ENCODE measurements at places on chromosomes 7 and 10.

DNA sequence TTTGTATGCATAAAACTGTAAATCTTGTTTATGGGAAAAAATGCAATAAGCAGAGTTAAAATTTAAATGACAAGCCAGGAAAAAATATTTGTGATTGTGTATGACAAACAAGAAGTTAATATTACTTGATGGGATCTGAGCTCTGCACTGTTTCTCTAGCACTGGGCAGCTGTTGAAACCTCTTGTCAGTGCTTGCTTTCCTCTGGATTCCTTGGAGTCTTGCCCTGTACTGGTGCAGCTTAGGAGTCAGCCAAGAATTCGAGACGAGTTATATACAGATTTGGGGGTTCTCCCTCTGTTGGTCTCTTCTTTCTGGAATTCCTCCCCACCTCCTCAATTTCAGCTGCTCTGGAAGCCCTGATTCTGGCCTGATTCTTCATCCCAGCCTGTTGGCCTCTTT lies 24.3 kb upstream of the OPN4 start:
- no peak for DNase-seq

DNA sequence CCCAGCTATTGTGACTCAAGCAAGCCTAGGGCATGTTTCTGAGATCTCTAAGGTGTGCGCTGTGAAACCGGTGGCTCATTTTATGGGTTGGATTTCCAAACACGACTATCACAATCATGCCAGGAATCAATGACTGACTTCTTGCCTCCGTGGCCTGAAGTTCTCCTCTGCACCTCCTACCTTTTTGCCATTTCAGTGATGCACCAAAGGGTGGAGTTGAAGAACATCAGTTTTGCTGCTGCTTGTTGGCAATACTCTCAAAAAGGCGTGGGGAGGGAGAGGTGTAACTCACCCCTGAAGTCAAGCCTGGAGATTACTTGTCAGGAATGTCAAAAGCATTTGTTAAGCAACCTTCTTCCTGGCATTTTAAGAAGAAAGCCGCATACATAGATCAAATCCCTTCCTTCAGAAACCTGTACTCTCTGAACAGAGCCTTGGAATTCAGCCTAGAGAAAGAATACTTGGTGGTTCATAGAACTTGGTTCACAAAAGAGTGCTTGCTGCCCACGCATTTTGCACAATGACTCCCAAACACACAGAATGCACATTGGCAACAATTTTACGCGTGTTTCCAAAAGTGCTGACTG lies 41.0 kb downstream of the KIAA1217 start:
- DNase-seq: no peak

DNA sequence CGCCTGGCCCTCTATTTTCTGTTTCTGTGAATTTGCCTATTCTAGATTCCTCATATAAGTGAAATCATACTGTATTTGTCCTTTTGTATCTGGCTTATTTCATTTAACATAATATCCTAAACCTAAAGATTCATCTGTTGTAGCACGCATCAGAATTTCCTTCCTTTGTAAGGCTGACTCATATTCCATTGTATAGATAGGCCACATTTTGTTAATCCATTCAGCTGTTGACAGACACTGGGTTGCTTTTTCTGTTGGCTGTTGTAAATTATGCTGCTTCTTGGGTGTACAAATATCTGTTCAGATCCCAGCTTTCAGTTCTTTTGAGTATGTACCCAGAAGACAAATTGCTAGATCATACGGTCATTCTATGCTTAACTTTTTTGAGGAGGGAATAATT lies 28.8 kb upstream of the CUL1 start:
- no peak for DNase-seq

DNA sequence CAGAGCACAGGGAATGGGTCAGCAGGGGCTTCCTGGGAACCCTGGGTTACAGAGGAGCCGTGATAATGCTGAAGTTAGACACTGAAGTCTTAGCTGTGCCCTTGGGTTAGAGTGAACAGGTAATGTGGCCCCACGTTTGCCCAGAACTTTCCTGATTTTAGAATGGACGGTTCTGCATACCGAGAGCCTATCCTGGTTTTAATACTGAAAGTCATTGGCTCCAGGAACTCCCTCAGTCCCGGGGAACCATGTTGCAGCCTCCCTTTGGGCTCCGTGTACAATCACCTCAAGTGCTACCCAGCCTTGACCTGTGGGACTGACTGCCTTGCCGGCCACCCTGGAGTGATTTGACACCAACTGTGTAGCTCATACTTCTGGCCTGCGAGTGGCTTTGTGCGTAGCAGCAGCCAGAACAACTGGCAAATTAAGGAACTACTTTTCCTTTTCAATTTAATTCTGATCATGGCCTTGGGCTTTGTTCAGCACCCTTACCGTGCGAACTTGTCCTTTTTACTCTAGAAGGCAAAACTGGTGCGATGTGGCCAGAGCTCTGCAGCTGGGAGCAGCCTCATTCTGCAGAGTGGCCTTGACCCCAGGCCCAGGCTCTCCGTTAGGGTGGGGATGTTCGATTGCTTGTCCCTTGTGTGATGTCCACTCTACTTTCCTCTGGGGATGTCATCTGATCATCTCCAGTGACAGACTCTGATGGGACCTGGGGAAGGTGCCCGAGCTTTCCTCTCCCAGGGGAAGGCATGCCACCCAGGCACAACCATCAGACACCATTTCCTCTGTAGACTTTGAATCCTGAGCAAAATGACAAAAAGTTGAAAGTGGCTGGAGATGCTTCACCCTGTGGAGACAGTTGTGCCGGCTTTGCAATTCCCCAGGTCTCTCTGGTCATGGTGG lies 265.9 kb downstream of the GLRX3 start:
- DNase-seq: no peak

DNA sequence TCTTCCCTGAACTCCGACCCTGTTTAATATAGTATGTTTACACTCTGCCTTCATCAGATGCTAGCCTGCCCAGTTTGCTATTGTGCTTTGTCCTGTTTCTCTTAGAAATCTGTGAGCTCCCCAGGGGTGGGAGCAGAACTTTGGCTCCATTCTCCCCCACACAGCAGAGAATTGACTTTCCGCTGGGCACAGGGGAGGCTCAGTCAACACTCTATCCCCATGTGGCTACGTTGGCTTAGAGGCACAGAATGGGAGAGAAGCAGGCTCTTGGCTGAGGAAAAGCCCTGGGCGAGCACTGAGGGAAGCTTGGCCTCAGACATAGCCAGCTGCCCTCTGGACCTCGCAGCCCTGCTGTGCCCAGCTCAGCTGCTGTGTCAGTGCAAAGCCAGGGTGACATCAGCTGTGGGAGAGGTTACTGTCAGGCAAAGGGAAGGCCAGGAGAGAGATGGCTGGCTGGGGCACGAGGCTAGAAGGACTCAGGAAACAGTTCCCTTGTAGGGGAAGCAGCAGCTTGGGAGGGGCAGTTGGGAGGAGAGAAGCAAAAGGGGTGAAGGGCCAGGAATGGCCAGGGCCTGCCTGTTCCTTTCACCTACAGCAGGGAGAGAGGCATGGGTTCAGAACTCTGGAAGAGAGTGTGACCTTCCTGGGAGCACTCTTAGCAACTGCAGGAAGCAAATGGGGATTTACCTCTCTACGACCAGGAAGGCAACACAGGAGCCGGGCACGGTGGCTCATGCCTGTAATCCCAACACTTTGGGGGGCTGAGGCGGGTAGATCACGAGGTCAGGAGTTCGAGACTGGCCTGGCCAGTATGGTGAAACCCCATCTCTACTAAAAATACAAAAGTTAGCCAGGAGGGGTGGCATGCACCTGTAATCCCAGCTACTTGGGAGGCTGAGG lies 5.8 kb upstream of the SCD start:
- no peak for DNase-seq

DNA sequence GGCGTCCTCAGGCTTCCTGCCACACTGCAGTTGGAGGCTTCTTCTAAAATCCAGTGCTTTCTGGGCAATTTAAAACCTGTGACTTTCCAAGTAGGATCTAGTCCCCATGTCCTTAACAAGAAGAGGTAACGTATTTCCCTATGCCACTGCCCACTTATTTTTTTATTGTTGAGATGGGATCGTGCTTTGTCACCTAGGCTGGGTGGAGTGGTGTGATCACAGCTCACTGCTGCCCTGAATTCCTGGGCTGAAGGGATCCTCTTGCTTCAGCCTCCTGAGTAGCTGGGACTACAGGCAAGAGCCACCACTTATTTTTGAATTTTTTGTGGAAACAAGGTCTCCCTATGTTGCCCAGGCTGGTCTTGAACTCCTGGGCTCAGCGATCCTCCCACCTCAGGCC lies 63.4 kb downstream of the DAGLB start:
- no peak for DNase-seq

All from activated CD8-positive, alpha-beta memory T cell treated with anti-CD3 and anti-CD28 coated beads, Interleukin-2, amount 50 U/mL, for 4 hours (primary cell).